ENCODE measurements at places on chromosomes 4 and X.

- DNase-seq = no peak
Measured at GRCh38 chrX:39176105-39176504, 374.8 kb downstream of the MID1IP1 start.

- no peak for DNase-seq
Measured at GRCh38 chrX:404656-405055, 17.9 kb upstream of the PPP2R3B start.

- no peak for DNase-seq
Measured at GRCh38 chr4:162938738-162939485, 227.8 kb downstream of the NAF1 start.

DNA sequence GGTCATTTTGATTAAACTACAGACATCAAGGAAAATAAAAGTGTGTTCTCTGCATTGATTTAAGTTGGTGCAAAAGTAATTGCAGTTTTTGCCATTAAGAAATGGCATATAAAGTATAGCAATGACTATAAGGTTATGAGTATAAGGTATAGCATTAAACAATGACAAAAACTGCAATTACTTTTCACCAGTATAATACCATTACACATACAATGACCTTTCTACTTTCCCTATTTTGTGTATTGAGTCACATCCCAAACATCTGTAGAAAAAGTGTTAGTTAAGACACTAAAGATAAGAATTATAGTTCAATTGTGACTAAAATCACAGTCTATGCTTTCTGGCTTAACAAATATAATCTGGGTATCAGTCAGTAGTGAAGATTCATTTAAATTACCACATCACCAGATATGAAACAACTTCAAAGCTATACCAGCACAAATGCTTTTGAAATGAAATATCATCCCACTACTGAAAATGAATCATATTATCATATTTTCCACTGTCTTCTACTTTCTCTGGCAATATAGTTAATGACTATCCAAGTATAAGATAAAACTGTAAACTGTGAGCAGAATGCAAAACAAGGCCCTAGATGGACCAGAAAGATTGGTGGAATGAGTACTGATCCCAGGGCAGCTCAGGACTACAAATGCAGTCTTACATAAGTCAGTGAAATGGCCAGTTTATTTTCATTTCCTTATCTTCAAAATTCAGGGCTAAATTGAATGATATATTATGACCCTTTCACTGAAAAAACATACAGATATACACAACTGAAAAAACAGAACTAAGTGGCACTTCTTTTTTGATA is 241.1 kb downstream of the ANTXR2 start:
- DNase-seq = no peak

- no peak for DNase-seq
Measured at GRCh38 chr4:179165000-179165738, 1722.9 kb upstream of the AGA start.

GRCh38 chrX:118727686-118728339 is 407 bp downstream of the IL13RA1 start:
- DNase-seq = no peak

- no peak for DNase-seq
Measured at GRCh38 chr4:17309567-17310268, 202.2 kb downstream of the QDPR start.

DNA sequence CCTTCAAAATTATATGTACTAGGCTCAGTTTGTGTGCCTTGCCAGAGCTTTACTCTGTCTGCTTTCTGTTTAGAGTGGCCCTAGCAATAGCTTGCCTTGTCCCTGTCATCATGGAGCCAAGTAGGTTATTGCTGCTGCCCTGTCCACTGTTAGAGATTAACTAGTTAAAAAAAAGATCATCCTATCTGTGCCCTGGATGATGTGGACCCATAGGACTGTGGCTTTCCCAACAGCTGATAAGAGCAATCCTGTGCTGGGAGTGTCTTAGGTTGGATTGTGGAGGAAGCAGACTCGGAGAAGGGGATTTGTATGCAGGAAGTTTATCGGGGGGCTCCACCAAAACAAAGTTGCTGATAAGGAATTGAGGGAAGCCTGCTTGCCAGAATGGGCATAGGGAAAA is 23.8 kb downstream of the PPP1R2C start:
- no peak for DNase-seq

GRCh38 chrX:36609616-36610585 is 398.3 kb upstream of the FAM47C start:
- DNase-seq = no peak

DNA sequence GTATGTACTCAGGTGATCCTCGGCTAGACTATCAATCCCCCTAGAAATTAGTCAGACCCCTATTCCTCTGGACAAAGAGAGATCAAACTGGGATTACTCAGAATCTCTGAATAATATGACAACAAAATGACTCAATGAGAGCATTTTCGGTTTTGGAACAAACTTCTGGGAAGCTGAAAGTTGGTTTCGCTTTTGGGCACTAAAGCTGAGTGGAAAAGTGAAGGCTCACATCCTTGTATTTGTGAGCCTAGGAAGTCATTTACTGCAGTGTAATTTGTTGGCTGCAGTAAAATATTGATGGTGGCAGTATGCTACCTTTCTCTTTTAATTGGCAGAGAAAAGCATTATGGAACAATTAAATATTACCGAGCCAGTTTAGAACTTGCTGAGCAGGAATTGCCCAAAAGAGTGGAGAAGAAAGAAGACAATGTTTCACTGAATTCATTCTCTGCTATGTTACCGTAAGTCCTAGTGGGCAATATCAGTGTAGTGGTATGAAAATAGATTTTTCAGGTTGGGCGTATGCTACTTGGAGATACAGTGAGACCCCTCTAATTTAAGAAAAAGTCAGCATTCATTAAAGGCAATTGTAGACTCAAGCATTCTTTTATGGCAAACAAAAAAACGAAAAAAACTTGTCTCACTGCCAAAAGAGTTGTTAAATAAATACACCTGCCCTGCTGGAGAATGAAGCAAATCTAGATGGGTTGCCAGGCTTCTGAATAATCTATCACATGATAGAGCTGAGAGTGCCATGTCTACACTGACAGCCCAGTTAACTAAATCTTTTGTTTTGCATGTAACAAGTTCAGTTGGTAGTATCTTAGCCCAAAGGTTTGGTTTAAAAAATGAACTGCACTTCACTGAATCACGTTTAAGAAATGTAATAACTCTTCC is 69.6 kb downstream of the AGTR2 start:
- DNase-seq = no peak

- no peak for DNase-seq
Measured at GRCh38 chrX:29903360-29903759, 312.0 kb upstream of the MAGEB2 start.

DNA sequence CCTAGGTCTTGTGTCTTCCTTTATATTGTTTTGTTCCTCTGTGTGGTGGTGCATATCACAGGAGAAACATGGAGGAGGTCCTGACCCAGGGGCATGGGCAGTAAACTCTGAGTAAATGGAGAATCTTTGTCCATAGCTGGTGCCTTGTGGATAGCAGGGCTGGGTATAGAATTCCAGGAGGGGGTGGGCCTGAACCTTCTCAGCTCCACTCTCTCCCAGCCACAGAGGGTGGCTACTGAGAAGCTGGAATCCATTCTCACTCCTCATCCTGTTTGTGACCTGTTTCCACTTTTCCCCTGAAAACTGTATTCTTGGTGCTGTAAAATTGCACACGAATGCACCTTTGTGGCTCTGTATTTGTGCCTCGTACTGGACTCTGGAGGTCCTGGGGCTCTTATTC is 47.7 kb upstream of the ADRA2C start:
- no peak for DNase-seq

GRCh38 chr4:151532001-151532708 is 123.2 kb downstream of the FHIP1A start:
- no peak for DNase-seq

- no peak for DNase-seq
Measured at GRCh38 chrX:11050013-11050412, 61.1 kb upstream of the HCCS start.

DNA sequence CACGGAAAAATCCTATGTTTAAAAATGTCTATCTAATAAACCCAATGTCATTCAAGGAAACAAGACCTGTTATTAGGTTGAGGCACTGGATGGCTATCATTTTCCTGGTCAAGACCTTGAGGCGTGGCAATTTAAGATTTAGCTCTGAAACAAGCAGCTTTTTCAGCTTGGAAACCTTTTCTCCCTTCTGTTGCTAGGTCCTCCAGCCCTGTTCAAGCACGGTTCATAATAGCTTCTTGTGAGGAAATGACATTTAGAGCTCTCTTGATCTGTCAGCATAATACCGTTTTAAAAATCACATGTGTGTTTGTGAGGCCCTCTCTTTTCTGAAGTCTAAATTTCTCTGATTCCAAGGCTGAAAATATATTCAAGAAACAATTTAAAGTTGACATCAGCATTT is 133.6 kb upstream of the GRPR start:
- no peak for DNase-seq

DNA sequence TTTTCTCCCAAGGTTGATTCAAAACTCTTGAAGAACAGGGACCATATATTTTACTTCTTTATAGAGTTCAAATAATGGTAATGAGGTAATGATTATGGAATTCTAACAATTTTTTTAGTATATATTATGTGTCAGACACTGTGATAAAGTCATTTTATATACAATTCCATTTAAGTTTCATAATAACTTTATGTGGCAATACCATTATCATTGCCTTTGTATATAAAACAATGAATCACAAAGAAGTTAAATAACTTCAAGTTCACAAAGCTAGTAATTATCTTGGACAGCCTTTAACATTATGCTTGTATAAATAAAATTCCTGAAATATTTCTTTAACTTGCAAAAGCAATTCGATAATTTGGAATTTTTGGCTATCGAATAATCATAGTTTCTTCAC is 20.6 kb downstream of the MAGEC1 start:
- no peak for DNase-seq

GRCh38 chr4:42954963-42955669 is 62.6 kb downstream of the GRXCR1 start:
- DNase-seq = no peak

DNA sequence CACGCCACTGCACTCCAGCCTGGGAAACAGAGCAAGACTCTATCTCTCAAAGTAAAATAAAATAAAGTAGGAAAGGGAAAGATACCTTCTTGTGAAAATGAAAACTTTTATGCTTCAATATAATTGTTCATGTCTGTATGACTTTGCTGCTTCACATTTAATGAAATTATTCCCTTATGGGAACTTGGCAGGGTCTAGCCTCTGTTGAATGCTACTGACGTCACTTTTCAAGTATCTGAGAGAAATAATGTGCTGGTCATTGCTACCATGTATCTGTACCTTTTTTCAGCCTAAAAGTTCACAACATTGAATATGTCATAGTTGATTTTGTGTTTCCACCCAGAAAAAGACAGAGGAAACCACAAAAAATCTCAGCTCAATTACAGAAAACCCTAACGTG is 65.2 kb downstream of the PRDM5 start:
- DNase-seq = no peak

GRCh38 chrX:88982933-88983332 is 235.9 kb downstream of the CPXCR1 start:
- no peak for DNase-seq

DNA sequence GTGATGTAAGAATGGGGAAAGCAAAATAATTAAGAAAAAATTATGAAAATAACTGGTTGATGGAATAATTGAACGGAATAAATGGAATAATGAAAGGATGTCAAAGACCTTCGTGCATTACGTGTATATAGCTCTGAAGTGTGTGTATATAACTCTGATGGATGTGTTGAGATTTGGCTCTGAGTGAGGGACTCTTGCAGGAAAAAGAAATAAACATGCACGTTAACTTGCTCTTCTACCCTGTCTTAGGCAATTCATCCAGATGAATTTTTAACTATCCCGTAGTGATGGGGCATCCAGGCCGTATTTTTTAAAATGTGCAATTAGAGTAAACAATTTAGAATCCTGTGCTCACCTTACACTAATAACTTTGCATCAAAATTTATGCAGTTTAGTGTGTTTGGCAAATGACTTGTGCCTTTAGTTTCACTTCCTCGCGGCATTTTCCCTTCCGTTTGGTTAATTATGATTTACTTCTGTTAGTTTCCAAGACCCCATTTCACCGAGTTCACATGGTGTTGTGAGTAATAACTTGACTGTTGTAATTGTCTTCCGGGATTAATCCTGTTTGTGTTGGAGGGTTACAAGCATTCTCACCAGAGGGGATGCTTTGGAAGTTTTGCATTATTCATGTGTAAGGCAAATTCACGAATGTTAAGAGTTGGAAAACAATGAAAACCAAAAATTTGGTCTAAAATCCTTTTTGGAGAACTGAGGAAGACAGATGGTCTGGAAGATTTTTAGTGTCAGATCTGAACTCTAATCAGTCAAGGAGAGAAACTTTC is 256.5 kb upstream of the FAT1 start:
- no peak for DNase-seq

DNA sequence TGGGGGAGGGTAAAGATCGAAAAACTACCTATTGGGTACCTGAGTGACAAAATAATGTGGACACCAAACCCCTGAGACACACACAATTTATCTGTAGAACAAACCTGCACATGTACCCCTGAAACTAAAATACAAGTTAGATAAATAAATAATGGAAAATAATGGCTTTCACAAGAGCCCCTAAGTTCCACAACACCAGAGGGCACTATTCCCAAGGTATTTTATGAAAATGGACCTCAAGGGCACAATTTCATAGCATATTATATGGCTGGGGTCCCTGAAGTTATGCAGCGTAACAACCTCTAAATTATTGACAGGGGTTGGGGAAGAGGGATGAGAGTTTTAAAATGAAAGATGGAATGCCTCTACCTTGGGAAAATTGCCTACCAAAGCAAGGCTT is 81.3 kb upstream of the TMEM33 start:
- DNase-seq = no peak

DNA sequence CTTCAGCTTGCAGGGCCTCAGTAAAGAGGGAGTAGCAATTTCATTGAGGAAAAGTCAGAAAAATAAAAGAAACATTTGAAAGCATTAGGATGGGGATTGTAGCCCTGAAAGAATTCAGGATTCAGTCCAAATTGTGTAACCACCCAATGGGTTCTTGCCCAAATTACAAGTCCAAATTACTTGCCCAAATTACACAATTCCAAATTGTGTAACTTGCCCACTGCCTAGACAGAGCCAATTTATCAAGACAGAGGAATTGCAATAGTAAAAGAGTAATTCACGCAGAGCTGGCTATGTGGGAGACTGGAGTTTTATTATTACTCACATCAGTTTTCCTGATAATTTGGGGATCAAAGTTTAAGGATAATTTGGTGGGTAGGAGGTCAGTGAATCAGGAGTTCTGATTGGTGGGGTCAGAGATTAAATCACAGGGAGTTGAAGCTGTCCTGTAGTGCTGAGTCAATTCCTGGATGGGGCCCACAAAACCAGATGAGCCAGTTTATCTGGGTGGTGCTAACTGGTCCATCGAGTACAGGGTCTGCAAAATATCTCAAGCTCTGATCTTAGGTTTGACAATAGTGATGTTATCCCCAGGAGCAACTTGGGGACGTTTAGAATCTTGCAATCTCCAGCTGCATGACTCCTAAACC is 18.1 kb upstream of the PAGE5 start:
- no peak for DNase-seq

- DNase-seq = no peak
Measured at GRCh38 chrX:100376576-100376975, 33.5 kb downstream of the PCDH19 start.

DNA sequence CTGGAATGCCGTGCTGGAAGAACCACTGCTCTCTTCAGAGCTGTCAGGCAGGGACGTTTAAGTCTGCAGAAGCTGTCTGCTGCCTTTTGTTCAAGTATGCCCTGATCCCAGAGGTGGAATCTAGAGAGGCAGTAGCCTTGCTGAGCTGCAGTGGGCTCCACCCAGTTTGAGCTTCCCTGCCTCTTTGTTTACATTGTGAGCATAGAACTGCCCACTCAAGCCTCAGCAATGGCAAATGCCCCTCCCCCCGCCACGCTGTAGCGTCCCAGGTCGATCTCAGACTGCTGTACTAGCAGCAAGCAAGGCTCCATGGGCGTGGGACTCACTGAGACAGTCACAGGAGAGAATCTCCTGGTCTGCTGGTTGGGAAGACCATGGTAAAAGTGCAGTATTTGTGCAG is 34.8 kb upstream of the MUC7 start:
- DNase-seq = no peak
